T-helper 1 cell (primary cell): ENCODE measurements at places on chromosomes 6 and 20.
A peak's percentile ranks its signal among the peaks of the same experiment; 100 is the strongest.

DNA sequence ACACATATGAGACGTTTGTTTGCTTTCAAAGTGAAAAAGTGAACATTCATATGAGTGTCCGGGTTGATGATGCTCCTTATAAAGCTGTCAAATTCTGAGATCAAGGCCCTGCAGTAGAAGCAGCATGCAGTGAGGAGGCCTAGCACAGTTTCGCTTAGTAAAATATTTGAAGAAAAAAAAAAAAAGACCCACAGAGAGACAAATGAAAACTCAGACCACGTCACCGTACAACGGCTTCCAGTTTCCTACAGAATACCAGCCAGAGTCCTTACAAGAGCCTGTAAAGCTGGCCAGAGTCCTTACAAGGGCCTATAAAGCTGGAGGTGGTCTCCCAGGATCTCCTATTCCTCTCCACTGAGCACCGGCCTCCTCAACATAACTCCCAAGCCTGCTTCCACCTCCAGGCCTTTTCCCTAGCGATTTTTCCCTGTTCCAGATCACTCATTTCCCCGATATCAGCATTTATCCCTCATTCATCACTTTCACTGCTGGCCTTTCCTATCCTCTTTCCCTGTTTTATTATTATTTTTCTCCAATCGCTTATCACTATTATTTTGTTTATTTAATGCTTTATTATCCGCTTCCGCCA is 1.5 kb upstream of the HMGN4 start:
- peak; percentile 7 for DNase-seq

- DNase-seq, result no peak
Measured at GRCh38 chr6:11329726-11330412, 97.4 kb upstream of the NEDD9 start.

GRCh38 chr6:24052590-24052961 is 73.4 kb upstream of the NRSN1 start:
- DNase-seq, result no peak

GRCh38 chr6:37990762-37991525 is 171.4 kb downstream of the ZFAND3 start:
- no peak for DNase-seq

DNA sequence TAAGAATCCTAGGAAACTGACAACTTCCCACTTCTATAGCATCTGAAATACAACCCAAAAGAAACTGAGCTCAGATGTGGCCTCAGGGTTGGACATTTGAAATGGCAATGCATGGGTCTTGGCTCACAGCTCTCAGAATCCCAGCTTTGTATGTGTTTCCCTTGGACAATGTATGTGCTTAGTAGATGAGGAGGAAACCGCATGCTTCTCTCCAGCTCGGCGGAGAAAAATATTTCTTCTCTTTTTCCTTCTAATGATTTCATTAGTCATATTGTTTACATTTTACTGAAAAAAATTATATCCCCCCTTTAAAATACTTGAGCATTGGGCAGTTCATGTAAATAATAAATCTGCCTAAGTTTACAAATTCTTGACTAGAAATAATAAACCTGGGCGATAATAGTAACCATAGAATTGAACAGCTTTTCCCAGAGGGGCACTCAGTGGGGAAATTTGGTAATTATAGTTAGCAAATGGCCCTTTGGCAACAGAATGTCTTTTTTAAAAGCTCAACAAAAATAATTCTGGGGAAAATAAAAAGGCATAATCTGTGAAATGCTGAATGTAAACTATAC is 55.3 kb downstream of the PFDN4 start:
- DNase-seq, result no peak

DNA sequence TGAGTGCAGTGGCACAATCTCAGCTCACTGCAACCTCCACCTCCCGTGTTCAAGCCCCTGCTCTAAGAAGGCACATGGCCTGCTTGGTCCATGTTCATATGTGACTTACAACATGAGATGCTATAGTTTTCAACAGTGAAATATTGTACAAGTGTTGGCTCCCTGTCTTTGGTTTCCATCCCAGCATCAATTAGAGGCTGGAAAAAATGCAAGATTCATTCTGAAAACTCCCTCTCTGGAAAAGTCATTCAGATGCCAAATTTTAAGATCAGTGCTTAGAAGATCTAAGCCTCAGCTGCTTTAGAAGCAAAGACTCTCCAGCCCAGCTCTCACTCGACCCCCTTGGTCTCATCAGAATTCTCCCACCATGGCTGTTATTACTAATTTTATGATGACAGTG is 398.9 kb downstream of the KIF16B start:
- no peak for DNase-seq

- DNase-seq, result no peak
Measured at GRCh38 chr6:9250852-9251251, 815.5 kb upstream of the SLC35B3 start.

DNA sequence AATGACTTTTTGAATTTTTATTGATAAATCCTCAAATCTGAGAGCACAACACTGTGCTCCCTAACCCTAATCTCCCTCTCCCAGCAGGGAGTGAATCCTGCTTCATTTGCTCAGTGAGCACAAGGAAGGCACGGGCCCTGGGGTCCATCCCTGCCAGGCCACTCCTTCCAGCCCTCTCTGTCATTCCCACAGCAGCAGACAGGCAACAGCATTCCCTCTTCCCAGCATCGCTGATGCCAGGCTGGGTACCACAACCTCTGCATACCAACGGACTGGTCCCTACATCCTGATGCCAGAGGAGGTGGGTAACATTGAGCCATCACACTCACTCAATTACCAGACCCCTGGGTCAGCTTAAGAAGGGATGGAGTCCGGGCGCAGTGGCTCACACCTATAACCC is 34.2 kb downstream of the MRPL14 start:
- DNase-seq, result no peak

GRCh38 chr20:16745204-16745603 is 3.0 kb upstream of the OTOR start:
- DNase-seq, result no peak

DNA sequence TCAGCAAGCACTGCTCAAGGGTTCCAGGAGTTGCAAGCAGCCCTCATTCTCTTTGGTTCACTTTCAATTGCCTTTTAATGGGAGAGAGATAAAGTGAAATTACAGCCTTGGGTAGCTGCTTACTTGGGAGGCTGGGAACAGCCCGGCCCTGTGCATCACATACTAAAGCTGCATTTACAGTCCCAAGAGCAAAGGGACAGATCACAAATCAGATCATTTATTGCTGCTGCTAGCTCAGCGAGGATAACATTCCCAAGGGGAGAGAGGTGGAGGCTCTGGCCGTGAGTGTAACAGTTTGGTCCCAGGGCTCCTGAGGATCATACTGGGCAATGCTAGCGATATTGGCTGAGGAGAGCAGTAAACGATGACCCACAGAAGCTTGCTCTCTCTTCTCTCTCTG is 133.1 kb downstream of the CDH26 start:
- DNase-seq, result no peak

DNA sequence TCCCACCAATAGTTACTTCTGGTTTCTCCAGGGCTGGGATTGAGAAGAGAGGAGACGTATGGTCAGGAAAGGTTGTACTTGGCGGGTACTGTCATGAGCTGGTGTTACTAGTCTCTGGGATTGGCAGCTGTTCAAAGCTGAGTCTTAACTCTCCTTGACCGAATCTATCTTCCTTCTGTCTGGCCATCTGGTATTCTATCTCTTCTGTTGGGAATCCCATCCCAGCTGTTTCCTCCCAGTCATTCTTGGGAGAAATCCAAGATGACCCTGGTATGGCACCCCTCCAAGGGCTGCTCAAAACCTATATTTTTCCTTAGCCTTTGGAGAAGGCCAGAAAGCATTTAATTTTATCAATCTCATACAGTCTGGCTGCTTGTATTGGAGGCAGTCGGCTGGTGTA is 287.0 kb upstream of the CHD6 start:
- DNase-seq, result no peak

DNA sequence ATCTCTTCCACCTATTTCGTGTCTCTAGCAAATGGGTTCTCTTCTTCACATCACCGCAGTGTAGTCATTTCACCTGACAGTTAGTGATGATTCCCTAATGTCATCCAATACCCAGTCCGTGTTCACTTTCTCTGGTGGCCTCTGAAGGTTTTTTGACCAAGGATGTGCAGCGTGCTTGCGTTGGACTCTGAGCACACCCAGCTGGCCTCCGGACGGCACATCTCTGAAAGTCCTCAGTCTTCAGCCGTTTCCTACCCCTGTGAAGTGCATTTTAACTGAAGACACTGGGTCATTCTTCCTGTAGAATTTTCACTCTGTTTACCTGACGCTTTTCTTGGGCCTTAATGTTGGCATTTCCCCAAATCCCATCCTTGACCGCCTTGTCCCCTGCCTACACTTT is 98.7 kb downstream of the ERMARD start:
- DNase-seq, result no peak

GRCh38 chr6:42137194-42137753 is 5.1 kb downstream of the C6orf132 start:
- DNase-seq, result no peak

GRCh38 chr20:39898467-39898852 is 790.6 kb downstream of the MAFB start:
- DNase-seq, result no peak

- DNase-seq, result no peak
Measured at GRCh38 chr6:78089531-78089930, 436.7 kb downstream of the MEI4 start.

GRCh38 chr6:159512571-159512970 is 180.5 kb downstream of the SOD2 start:
- no peak for DNase-seq

- no peak for DNase-seq
Measured at GRCh38 chr6:11667876-11668275, 110.7 kb downstream of the ADTRP start.

DNA sequence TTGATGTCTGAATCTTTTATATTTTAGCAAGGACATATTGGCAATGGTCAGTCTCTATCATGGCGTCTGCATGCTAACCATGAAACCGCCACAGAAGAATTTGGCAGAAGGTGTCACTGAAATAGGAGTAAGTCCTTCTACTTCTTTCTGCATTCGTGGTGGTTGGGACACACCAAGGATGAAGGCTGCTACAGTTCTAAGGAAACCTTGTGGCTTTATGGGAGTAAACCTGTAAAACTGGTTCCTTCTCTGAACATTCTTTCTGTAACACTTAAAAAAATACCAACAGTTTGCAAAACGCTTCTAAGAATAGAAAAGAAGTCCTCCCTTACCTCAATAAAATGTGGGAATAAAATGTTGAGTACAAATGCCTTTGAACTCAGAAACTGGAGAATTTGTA is 195.3 kb downstream of the SLC24A3 start:
- DNase-seq, result no peak

DNA sequence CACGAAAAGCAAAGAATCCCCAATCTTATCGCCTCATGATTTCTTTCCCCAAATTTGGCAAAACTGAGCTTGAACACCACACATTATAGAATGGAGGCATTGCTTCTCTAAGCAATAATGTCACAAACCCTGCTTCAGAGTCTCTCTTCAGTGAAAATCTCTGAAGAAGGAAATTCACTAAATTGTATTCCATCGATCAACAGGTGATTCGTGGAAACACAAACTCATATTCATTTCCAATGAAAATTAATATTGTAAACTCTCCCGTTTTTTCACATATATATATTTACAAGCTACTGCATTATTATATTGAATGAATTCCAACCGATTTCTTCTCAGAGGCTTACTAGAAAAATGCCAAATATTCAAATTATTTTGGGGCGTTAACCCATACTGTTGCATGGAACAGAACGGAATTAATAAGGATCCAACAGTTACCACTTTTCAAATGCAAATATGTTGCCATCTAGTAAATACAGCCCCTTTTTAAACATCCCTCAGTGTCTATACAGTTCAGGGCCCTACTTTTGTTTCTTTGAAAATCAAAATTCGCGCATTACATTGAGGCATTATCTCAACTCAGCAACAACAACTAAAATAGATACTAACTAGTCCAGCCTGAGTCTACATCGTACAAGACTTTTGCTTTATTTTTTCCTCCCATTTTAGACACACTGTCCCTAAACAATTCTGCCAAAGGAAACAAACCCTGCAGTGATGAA is 1.3 kb downstream of the KIF13A start:
- DNase-seq, result no peak

DNA sequence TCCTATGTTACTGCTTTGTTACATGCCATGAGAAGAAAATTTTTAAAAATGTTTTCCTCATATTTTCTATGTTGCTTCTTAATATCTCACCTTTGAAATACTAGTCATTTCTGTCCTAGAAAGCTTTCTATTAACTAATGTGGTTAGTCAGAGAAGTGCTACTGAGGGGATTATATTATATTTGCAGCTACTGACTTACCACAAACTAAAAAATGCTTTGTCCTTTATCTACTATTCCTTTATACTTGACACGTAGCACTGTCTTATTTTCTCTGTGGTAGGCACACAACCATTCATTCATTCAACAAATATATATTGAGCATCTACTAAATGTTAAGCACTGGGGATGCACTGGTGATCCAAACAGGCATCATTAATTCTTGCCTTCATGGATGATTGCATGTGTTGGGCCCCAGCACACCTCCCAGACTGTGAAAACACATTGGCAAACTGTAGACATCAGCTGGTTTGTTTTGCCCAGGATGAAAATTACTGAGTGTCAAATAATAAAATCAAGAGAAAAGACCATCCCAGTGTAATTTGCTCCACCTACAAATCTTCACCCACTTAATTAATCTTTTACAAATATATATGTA is 10.7 kb upstream of the MLIP start:
- no peak for DNase-seq

DNA sequence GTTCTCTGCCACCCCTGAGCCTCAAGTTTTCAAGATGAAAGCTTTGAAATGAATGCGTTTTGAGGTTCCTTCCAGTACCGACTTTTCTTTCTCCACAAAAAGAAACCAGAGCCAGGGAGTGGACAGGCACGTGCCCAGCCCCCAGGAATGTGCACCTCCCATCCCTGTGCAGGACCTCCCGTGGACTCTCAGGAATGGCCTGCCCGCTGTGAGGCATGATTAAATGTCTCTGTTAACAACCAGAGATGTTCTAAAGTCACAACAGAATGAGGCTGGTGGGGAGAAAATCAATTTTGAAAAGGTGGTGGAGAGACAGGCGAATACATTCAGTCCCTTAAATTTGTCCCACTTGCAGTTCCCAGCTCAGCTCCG is 1.5 kb downstream of the TGM3 start:
- DNase-seq, result no peak

- no peak for DNase-seq
Measured at GRCh38 chr20:49490689-49491088, 8.2 kb upstream of the KCNB1 start.

DNA sequence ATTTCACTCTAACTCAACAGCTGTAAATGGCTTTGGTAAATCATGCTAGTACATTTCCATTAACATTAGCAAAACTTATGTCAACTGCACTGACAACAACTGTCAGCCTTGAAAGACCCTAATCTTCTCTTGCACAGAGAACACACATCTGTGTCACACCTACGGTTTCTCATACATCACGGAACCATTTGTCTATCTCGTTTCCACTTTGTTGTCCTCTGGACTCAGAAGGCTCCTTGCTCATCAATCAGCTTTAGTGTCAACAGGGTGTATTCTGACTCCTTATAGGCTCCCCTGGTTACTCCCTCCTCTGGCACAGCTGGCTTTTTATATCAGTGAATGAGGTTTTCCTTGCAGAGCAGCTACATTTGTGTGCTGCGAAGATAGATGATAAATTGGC is 49.3 kb downstream of the CD83 start:
- DNase-seq, result no peak
